ENCODE measurements at places on chromosomes 7 and 10. TPM values are rescaled to one million over a fixed set of nuclear protein-coding genes. Genes with fewer than 3 reads are reported as not detected.

GRCh38 chr10:79249186-79250121 is 97.8 kb upstream of the PPIF start:
- peaks cover 49% of the 10 kb centered on the region for H3K4me1 ChIP-seq
- H3K4me3 ChIP-seq = no peak overlapping the region
- DNase-seq = no peak

DNA sequence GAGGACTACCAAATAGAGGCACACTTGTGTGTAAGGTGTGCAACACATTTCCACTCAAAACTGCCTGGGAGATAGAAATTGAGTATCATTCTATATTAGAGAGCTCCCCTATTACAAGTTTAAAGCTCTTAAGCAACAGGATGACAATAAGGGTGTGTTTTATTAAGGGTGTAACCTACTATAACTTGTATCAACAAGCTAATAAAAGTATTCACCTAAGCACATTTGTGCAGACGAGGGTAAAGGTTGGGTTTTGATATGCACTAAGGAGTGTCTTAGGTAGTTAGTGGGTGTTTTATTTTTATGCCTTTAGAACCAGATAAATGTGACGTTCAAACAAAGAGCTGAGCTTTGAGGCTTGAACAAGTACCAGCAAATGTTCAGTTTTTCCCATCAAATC is 2.8 kb upstream of the FAM53B start:
- no peaks in the 10 kb centered on the region for H3K27me3 ChIP-seq
- DNase-seq = no peak
- no peak overlapping the region for H3K4me3 ChIP-seq
- peaks cover 18% of the 10 kb centered on the region for H3K4me1 ChIP-seq
- peaks cover 2% of the 10 kb centered on the region for H3K36me3 ChIP-seq

DNA sequence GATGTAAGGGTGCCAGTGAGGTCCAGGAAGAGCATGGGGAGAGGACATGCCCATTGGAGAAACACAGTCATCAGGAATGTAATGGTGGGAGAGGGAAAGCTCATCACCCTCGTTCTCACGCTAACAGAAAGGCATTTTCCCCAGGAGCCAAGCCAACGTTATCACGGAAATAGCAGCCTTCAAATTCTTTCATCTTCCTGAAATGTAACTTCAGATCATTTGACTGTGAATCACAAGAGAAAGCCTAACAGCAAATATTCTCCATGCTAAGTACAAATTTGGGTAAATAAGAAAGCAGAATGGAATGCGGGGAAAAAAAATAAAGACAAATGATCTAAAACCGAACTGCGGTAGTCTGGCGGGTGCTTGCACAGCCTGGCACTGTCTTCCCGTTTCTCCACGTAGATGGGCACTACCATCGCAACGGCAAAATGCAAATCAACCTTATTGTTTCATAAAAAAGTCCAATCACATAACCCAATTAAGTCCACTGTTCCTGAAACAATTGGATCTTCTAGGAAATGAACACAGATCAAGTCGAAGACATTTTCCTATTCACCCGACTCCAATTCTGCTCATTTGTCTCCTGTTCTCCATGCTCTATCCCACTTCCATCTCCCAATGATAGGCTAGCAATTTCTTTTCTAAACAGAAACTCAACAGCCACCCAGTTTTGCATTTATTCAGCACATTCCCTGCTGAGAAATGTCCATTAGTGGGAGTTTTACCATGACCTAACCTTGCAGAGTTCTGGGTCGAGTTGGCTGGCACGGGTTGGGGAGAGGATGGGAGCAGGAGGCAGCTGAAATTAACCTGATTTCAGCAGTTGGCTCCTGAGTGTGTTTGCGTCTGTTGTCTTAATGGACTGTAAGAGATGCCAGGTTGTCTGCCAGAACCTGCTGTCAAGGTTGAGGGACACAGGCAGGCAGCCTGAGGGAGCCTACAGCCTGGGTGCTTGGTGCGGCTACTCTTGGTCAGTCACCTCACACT is 74.6 kb upstream of the FRMD4A start:
- H3K27ac ChIP-seq = peak overlapping the region; percentile 1
- no peak for DNase-seq
- no peak overlapping the region for H3K4me3 ChIP-seq
- peaks cover 22% of the 10 kb centered on the region for H3K4me1 ChIP-seq

DNA sequence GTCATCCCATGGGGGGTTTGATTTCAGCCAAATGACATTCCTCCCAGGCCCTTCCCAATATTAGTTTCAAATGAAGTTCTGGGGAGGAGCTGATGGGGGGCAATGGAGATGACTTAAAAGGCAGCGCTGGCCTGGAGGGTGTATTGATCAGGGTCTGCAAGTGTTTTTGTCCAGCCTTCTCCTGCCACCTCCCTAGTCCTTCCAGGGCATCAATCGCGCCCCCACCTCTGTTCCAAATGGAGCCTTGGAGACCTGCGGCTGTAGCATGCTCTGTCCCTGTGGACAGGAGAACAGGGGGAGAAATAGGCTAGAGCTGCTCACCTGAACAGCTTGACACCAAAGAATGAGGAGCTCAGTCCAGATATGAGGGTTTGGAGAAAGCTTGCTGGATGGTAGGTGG is 386.8 kb upstream of the PODXL start:
- H3K27ac ChIP-seq = no peak overlapping the region
- H3K36me3 ChIP-seq = no peaks in the 10 kb centered on the region
- DNase-seq = no peak
- H3K4me1 ChIP-seq = peaks cover 8% of the 10 kb centered on the region
- no peaks in the 10 kb centered on the region for H3K27me3 ChIP-seq

DNA sequence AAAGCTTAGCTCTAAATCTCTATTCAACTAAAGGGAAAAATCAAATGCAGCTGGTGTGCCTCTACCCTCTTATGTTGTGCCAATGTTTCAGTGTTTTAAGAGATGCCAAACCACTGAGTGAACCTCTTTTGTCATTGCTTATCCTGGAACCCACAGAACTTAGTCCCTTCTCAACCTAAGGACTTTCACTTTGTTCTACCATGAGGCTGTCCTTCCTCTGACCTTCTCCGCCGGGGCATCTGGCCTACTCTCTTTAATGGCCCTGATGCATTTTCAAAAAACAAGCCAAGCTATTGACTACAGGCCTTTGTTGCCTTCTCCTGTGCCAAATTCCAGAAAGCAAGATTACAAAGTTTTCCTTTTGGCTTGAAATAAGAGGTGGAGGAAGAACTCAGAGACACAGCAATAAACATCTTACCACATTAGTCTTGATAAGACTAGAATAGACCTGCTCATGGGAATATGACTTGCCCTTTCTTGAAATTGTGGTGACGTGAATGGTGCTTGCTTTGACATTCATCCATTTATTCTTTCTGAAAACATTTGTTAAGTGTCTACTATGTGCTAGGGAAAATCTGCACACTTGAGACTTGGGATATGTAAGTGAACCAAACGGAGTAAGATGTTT is 253.2 kb upstream of the SMIM30 start:
- no peaks in the 10 kb centered on the region for H3K4me1 ChIP-seq
- H3K27me3 ChIP-seq = no peaks in the 10 kb centered on the region
- H3K36me3 ChIP-seq = no peaks in the 10 kb centered on the region
- no peak overlapping the region for H3K4me3 ChIP-seq

- DNase-seq = no peak
- H3K4me1 ChIP-seq = peaks cover 74% of the 10 kb centered on the region
- H3K4me3 ChIP-seq = no peak overlapping the region
- H3K27ac ChIP-seq = peak overlapping the region; percentile 77
- H3K36me3 ChIP-seq = no peaks in the 10 kb centered on the region
These were observed 214.4 kb downstream of the FAM107B start for GRCh38 chr10:14560274-14560673.

Gene GJD4
- total RNA-seq = not detected

Gene TLX1
- total RNA-seq = 0.52 TPM

Gene TMEM236
- total RNA-seq = 0.66 TPM

Gene ACTL6B
- 0.52 TPM for total RNA-seq

Gene AQP1
- total RNA-seq = 204 TPM

All from body of pancreas (tissue), 4 donors.